ENCODE measurements at places on chromosomes 4 and X.
A peak's percentile ranks its signal among the peaks of the same experiment; 100 is the strongest.

- H3K36me3 ChIP-seq = 0 out of 2 replicates have a peak, but pooled peaks cover 5% of the 10 kb centered on the region
- H3K4me1 ChIP-seq = no peaks in the 10 kb centered on the region
- DNase-seq = peak; percentile 77
- no peak overlapping the region for H3K27ac ChIP-seq
These were observed 28.6 kb downstream of the HADH start for GRCh38 chr4:108018040-108018883.

GRCh38 chr4:11412211-11412610 lies 16.5 kb downstream of the HS3ST1 start:
- no peaks in the 10 kb centered on the region for H3K36me3 ChIP-seq
- no peak for DNase-seq
- H3K27ac ChIP-seq = no peak overlapping the region
- H3K4me1 ChIP-seq = no peaks in the 10 kb centered on the region

DNA sequence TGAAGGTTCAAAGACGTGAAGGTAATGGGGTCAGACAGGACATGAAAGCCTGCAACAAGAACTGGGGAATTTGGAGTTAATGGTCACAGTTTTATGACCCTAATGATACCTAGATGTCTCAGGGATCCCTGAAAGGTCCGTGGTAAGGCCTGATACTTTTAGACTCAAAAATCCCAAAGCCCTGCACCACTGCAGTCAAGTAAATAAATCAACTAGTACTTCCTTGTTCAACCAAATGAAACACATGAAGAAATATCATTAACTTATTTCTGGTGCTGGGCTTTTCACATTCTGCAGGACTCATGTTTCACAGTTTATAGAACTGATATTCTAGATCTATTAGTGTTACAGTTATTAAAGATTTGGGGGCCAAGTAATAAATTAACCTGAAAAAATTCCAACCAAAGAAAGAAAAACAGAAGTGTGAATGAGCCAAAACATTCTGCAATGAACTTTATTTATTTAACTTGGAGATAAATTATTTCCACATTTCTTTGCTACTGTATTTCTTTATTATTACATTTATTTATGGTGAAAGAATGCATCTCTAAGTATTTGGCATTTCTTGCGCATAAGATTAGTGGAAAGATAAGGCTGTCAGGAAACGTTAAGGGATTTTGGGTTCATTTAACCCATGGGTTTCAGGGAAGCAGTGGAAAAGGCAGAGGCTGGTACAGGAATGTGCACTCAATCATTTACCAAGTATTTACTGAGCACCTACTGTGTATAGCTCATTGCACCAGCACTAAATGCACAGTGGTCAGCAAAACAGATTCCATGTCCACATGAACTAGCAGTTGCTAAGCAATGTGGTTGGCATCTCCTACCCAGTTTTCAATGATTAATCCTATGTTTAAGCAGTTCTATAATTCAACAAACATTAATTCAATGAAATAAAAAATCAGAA lies 8.7 kb downstream of the WDFY3 start:
- H3K4me1 ChIP-seq = peaks cover 9% of the 10 kb centered on the region
- H3K36me3 ChIP-seq = no peaks in the 10 kb centered on the region

- H3K27me3 ChIP-seq = no peaks in the 10 kb centered on the region
- no peak for DNase-seq
- no peak overlapping the region for H3K27ac ChIP-seq
- H3K4me3 ChIP-seq = no peak overlapping the region
- peaks cover 5% of the 10 kb centered on the region for H3K4me1 ChIP-seq
- no peaks in the 10 kb centered on the region for H3K36me3 ChIP-seq
These were observed 3.0 kb downstream of the PLXNB3 start for GRCh38 chrX:153766871-153767673.

DNA sequence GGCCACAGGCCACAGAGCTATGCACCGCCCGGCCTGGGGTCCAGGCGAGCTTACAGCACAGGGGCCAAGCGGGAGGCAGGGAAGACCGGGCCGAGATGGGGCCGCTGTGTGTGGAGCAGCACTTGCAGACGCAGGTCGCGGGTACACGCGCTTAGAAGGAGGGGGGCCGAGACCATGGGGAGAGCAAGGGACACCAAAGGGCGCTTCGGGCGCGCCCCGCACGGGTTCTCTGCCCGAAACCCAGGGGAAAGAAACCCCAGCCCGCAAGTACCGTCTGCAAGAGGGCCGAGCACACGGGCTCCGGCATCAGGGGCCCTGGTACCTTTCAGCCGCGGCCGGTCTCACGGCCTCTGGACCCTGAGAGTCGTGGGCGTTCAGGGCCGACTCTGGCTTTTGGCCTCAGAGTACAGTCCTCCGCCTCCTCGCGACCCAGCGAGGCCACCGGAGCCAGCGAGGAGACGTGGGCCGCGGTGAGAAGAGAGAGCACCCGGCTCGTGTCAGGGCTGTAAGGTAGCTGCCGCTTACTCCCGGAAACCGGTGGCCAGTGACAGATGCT lies 342 bp downstream of the EOLA2 start:
- peak; percentile 43 for DNase-seq
- peak overlapping the region; percentile 91 for H3K4me3 ChIP-seq
- peak overlapping the region; percentile 96 for H3K27ac ChIP-seq
- H3K4me1 ChIP-seq = no peaks in the 10 kb centered on the region
- no peaks in the 10 kb centered on the region for H3K27me3 ChIP-seq

- H3K4me1 ChIP-seq = peaks cover 15% of the 10 kb centered on the region
- no peaks in the 10 kb centered on the region for H3K27me3 ChIP-seq
- DNase-seq = no peak
These were observed 22.2 kb downstream of the FABP2 start for GRCh38 chr4:119299741-119300100.

- no peak overlapping the region for H3K27ac ChIP-seq
- H3K27me3 ChIP-seq = peaks cover 4% of the 10 kb centered on the region
- H3K4me3 ChIP-seq = no peak overlapping the region
- H3K4me1 ChIP-seq = no peaks in the 10 kb centered on the region
- DNase-seq = no peak
These were observed 45.0 kb downstream of the PSAPL1 start for GRCh38 chr4:7389719-7390118.

DNA sequence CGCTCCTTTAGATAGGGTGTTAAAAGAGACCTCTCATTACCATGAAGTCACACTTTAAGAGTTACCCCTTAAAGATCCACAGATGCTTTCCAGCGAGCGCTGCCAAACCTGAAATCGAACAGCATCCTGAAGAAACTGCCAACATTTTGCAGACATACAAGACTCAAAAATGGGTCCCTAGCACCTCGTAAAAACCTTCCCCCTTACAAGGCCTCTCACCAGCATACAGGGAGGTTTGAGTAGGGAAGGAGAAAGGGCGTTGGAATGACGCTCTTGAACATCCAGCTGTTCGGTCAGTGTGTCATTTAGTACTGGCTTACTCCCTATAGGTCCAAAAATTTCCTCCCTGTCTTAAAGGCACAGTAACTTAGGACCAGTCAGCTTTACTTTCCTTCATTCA lies 45.3 kb upstream of the PGRMC1 start:
- H3K36me3 ChIP-seq = no peaks in the 10 kb centered on the region
- no peaks in the 10 kb centered on the region for H3K27me3 ChIP-seq

GRCh38 chrX:30253257-30253656 lies 6.3 kb downstream of the MAGEB1 start:
- no peaks in the 10 kb centered on the region for H3K27me3 ChIP-seq
- DNase-seq = no peak
- no peak overlapping the region for H3K27ac ChIP-seq
- H3K36me3 ChIP-seq = no peaks in the 10 kb centered on the region
- H3K4me1 ChIP-seq = no peaks in the 10 kb centered on the region

DNA sequence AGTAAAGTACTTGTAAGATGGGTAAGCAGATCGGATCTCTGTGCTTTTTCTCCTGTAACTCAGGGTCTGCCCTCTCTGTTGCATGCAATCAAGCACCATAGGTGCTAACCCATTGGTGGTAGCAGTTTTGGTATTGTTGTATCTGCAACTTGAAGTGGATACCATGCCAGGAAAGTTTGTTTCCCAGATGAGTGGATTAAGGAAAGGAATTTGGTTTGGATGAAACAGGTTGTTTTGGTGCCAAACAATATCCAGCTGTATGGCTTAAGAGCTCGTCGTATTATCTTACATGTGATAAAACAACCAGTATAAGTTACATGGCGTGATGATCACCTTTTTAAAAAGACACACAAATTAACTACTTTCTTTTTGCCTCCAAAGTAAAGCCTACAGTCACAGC lies 280.9 kb upstream of the TENM3 start:
- H3K27me3 ChIP-seq = no peaks in the 10 kb centered on the region
- no peaks in the 10 kb centered on the region for H3K36me3 ChIP-seq
- peaks cover 19% of the 10 kb centered on the region for H3K4me1 ChIP-seq
- H3K4me3 ChIP-seq = no peak overlapping the region
- H3K27ac ChIP-seq = no peak overlapping the region
